ENCODE measurements at places on chromosomes 4 and X.

DNA sequence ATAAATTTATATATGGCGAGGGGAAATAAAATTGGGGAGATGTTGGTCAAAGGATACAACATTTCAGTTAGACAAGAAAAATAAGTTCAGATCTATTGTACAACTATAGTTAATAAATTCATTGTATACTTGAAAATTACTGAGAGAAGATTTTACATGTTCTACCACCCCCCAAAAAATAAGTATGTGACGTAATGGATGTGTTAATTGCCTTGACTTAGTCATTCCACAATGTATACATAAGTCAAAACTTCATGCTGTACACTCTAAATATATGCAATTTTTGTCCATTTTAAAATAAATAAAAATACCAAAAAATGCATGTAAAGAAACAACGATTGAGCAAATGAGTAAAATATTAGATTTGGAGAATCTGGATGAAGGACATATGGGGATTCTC lies 1.8 kb downstream of the USP11 start:
- DNase-seq = peak; percentile 36

DNA sequence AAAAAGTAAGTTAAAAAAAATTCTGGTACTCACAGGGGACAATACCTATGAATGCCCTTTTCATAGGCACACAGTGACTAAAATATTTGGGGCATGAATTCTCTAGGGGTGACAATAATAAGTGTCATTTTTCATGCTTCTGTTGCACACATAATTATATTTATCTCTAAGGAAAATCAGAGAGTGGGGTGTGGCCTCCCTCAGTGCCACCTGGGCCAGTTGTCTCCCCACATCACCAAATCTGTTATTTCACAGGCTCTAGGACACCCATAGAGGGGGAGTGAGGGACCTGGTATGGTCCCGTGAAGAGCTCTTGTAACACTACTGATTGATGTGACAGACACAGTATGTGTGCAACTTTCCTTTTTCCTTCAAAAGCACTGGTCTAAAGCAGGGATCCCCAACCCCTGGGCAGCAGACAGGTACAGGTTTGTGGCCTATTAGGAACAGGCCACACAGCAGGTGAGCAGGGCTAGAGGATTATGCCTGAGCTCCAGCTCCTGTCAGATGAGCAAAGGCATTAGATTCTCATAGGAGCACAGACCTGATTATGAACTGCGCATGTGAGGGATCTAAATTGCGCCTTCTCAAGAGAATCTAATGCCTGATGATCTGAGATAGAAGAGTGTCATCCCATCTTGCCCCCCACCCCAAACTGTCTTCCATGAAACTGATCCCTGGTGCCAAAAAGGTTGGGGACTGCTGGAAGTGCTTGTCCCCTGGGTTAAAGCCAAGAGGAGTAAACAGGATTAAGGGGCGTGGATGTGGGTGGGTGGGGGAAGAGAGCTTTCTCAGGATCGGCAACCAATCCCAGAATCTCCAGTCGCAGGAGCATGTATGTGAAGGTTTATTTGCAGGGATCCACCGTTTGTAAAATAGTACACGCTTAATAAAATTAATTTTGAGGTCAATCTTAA lies 856 bp downstream of the SLC9B1 start:
- DNase-seq = peak; percentile 37

DNA sequence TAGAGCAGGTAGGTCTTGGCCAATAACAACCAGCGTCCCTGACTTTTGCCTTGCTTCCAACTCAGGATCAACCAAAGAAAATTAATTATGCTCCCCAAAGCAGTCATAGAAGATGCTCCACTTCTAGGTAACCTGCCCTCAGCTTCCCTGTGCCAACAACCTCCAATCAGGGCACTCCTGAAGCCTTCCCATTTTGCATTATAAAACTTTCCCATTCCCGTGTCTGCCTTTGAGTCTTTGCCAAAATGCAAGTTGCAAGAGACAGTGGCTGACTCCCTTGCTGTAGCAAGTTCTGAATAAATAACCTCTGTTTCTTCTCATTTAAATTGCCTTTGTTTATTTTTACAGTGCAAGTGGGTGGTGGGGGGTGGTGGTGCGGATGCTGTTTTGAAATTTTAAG lies 418.0 kb downstream of the PACRGL start:
- DNase-seq = no peak

DNA sequence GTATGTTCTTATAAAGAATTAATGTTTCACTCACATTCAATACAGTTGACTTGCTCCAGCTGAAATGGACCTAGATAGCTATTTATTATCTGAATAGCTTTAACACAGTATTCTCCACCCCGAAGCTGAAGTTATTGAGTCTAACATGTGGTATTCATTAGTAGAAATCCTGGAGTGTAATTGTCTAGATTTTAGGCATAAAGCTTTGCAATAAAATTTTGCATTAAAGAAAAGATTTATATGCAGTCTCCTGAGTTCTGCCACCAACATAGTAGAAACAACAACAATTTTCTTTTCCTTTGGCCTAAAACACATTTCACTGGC lies 90.2 kb upstream of the DCLK2 start:
- no peak for DNase-seq

DNA sequence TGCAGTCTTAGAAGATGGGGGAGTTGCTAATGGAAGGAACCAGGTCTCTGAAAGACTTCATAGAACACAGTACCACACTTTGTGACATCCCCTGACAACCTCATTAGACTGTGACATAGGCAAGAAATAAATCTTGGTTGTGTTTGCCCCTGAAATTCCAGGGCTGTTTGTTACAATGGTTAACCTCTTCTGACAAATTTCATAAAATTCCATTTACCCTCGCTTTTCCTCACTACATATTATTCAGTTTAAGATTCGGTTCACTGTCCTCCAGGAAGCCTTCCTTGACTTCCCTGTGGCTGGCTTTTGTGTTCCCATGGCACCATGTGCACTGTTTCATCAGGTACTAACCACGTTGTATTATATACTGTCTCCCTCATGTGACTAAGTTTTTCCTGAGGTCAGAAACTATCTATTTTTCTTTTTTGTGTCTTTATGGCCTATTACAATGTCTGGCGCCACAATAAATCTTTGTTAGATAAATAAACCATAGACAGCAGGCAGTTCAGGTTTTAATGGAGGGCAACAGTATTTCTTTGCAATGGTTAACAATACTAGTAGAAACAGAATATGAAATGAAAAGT lies 54.2 kb downstream of the ATXN3L start:
- DNase-seq = no peak

DNA sequence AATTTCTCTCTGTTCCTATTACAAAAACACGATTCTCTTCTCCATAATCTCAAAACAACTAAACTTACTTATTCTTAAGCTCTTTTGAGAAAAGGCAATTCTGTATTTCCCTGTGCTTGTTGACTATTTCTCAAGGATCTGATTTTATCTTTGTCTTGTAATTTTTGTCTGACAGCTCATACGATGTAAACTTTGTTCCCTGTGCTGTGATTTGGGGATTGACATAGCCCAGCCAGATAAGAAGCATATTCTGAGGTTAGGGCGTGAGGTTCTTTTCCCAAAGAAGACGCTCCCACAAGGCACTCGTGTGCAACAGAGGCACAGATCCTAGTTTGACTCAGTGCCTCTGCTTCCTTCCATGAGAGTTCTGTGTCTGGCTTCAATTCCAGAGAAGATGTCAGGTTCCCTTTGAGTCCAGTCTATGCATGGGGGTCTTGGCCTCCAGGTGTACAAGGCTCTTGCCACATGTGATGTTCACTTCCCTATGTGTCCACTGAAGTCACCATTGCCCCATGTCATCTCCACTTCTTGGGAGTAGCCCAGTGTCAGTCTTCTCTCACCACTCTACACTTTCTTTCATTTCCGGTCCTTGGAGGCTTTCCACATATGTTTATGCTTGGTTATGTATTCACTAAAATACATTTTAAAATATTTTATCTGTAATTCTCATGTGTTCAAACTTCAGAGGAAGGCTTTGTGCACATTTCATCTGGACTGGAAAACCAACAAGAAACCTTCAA lies 94.8 kb downstream of the MID1 start:
- no peak for DNase-seq

- DNase-seq = no peak
Measured at GRCh38 chr4:107631560-107631959, 88.5 kb downstream of the PAPSS1 start.

GRCh38 chrX:154809939-154810665 lies 4.8 kb upstream of the MPP1 start:
- no peak for DNase-seq

- DNase-seq = no peak
Measured at GRCh38 chr4:119081542-119081859, 54.1 kb upstream of the MYOZ2 start.

DNA sequence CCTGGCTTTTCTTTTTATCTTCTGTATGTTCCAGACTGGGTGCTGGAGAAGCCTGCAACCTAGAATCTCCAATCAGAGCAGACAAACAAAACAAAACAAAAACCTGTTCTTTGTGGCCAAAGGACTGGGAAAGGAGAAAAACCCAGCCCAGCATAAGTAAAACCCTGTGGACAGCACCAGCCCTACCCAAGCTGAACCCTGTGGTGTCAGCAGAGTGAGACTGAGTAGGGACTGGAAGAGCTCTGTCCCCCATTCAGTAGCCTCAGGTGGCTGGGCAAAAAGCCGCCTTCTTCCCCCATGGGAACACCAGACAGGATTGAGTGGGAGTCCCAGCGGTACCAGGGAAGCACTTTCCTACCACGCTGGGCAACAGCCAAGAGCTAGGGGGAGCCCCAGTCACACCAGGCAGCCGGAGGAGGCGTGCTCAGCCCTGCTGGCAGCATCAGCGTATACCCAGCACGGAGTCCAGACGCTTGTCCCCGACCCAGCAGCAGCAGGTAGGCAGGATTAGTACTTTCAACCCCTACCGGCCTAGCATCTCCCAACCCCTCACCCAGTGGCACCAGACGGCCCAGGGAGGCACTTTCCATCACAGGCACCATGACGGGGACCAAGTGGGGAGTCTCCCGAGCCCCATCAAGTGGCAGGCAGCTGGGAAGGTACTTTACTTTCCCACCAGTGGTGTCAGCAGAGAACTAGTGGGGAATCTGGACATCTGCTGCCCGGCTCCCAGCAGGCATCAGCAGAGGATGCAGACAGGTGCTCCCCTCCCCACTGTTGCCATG lies 8.6 kb upstream of the JADE3 start:
- DNase-seq = peak; percentile 78

DNA sequence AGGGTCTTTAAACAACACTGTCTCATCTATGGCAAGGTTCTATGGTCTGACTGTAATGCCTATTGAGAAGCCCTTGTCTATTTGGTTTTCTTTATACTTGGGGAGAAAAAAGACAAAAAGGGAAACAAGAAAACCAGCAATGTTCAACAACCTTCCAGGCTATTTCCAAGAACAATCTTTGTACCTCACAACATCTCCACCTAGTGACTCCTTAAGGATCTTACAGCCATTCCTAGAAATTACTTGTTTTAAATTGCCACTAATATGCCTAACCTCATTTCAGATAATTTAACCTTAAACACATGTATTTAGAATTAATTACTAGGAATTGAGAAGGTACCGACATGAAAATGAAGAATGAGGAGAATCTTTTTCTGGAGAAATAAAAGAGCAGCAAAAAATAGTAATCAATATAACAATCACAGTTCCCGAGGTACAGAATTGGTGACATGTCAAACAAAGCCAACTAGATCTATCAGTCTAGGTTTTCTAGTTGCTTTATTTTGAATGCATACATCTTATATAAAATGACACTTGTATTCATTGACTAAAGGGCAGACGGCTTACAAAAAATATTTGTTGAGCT lies 1.6 kb upstream of the RBM46 start:
- peak; percentile 59 for DNase-seq

DNA sequence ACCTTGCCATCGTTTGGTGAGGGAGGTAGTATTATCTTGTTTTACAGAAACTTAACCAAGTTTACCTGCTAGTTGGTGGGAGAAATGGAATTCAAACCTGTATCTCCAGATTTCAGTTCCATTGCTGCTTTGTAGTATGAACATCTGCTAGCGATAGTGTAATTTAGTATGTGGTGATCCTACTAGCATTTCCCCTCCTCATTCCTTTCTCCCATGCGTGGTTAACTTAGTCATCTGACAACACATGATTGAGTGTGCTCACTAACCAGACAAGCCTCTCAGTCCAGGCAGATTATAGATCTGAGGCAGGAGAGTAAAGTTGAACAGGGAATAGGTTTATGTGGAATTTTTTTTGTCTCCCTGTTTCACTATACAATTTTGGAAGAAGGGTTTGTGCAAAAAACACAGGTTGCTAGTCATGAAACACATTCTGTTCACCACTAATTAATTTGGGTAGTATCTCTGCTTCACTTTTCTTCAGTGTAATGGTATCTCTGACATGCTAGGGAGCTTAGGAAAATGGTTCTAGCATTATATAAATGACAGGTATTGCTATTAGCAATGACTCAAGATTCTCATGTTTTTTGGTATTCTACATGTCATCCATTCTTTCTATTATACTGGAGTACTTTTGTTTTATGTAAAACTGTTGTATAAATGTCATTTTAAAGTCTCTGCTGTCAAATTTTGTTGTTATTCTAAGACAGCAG lies 21.7 kb downstream of the RBPJ start:
- DNase-seq = peak; percentile 92

DNA sequence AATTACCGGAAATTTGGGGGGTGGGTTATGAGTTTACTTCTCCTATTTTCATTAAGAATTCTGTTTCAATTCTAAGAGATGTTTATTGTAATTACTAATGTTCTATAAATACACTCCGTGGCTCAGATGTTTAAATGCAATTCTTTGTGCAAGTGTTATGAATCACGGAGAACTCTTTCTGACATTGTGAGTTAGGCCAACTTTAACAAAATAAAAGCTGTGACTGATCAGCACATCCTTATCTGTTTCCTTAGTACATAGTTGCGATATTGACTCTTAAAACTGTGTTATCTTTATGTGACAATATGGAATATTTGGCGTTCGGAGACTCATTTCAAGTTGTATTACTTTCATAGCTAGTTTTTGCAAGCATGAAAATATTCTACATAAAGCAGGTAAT lies 902 bp downstream of the KLHL4 start:
- DNase-seq = peak; percentile 35

- DNase-seq = peak; percentile 27
Measured at GRCh38 chr4:17468619-17469221, 43.2 kb downstream of the QDPR start.

DNA sequence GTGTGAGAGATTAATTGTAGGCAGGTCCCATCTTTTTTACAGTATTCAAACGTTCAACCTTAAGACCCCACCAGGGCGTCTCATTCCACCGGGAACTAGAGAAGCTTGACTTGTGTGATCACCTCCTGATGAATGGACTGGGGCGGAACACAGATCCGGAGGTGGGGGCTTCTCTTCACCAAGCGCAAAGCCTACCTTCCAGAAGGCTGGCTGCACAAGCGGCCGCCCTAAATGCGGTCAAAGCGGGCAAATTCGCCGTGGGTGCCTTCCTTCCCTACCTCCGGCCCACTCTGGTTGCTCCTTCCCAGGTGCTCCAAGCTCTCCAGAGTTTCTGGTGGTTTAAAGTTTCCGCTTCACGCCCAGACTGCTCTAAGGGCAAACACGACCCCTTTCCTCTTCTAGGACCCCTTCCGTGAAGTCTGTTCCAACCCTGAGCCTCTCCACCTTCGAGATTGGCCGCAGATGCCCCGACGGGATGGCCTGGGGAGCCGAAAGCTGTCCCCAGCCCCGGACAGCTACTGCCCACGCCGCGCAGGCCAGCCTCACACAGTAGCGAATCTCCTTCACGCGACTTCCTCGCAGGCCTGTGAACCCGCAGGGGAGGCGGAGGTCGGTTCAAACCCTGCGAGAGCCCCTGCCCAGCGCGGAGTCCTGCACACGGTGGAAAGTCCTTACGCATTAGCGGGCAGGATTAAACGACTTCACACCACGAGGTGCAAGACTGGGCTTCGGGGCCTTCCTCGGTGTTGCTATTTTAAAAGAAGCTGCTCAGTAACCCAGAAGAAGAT lies 1.6 kb upstream of the WWC2 start:
- DNase-seq = no peak

- no peak for DNase-seq
Measured at GRCh38 chr4:64146030-64146429, 263.2 kb downstream of the TECRL start.

GRCh38 chr4:137343221-137343620 lies 189.1 kb downstream of the PCDH18 start:
- no peak for DNase-seq
